ENCODE measurements at places on chromosomes 3 and 15. TPM values are rescaled to one million over a fixed set of nuclear protein-coding genes. Genes with fewer than 3 reads are reported as not detected.

DNA sequence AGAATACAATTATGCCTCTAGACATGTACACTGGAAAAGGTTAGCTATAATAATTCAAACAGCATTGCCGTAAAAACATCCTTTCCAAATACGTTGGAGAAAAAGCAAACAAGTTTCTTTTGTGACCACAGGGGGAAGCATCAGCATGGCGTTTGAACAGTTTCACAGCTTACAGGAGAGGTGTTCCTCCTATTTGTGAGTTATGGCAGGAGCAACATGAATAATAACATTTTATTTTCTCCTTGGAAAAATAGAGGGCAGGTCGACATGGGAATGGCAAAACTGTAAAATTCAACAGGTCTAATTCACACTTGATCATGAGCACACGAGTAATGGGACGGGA, 39.7 kb upstream of the GADL1 start:
- no peak overlapping the region for H3K27ac ChIP-seq
- DNase-seq = peak; percentile 17
- H3K36me3 ChIP-seq = no peaks in the 10 kb centered on the region
- no peaks in the 10 kb centered on the region for H3K4me1 ChIP-seq
- no peak overlapping the region for H3K4me3 ChIP-seq
- no peaks in the 10 kb centered on the region for H3K27me3 ChIP-seq

DNA sequence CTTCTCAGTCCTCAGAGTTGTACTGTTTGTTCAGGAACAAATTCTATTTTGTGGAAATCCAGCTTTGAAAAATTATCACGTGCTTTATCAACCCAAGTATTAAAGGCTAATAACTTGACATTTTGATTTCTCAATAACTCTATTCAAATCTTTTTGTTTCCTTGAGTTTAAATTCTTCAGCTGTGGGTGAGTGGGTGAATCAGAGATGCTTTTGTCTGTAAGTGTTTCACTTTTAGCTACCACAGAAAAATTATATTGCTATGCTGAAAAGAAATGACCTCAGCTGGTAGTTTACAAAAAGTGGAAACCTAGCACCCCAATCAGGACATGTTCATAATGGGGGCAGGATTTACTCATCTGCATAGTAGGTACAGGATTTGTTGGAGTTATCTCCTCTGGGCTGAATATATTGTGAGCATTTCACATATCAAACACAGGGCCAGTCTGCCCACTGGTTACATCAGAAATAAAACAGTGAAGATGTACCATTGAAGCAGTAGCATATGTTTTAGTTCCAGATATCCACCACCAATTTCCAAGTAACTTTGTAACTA, 30.5 kb downstream of the MINDY4B start:
- H3K4me3 ChIP-seq = no peak overlapping the region
- no peaks in the 10 kb centered on the region for H3K36me3 ChIP-seq
- H3K27me3 ChIP-seq = no peaks in the 10 kb centered on the region
- H3K27ac ChIP-seq = no peak overlapping the region
- no peaks in the 10 kb centered on the region for H3K4me1 ChIP-seq
- DNase-seq = no peak

DNA sequence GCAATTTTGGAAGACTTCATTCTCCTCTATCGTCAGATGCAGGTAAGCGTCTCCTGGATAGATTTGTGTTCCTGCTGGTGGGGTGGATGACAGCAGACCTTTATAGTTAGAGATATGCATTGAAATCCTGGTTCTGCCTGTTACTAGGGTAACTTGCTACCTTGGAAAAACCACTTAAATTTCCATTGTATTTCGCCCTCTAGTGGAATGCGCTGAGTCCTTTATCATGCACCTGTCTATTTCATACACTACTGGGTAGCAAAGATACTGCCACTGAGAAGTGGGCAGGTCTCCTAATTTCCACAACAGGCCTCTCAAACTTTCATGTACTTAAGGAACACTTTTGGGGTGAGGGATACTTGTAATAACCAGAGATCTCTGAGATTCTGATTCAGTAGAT, 209.5 kb upstream of the SUCLG2 start:
- DNase-seq = no peak
- H3K27me3 ChIP-seq = no peaks in the 10 kb centered on the region
- H3K27ac ChIP-seq = no peak overlapping the region
- no peaks in the 10 kb centered on the region for H3K4me1 ChIP-seq
- no peak overlapping the region for H3K4me3 ChIP-seq

GRCh38 chr15:35740761-35741160, 194.8 kb upstream of the DPH6 start:
- H3K27ac ChIP-seq = no peak overlapping the region
- no peak for DNase-seq
- no peaks in the 10 kb centered on the region for H3K4me1 ChIP-seq
- no peaks in the 10 kb centered on the region for H3K36me3 ChIP-seq
- no peak overlapping the region for H3K4me3 ChIP-seq
- no peaks in the 10 kb centered on the region for H3K27me3 ChIP-seq

MINDY4B gene
- 0.20 TPM for total RNA-seq

- no peak overlapping the region for H3K27ac ChIP-seq
- no peaks in the 10 kb centered on the region for H3K27me3 ChIP-seq
- DNase-seq = no peak
- no peaks in the 10 kb centered on the region for H3K4me1 ChIP-seq
- no peak overlapping the region for H3K4me3 ChIP-seq
Measured at GRCh38 chr3:81472600-81473362, 288.7 kb downstream of the GBE1 start.

DNA sequence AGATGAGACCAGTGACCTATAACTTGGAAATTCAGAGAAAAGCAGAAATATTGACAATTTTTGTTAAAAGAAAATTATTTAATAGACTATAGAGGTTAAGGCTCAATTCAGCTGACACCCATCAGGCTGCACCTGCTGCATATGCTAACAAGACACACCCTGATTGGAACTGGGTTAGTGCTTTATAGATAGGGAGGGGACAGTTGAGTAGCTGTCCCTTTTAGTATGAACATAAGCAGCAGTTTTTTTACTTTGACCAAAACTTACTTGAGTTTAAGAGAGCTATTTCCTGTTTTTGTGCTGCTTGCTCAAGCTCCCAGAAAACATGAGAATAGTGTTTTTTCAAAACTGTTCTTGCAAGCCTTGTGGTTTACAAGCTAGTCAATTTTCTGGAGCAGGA, 292.6 kb downstream of the LRRC3B start:
- H3K4me3 ChIP-seq = no peak overlapping the region
- no peaks in the 10 kb centered on the region for H3K27me3 ChIP-seq
- H3K27ac ChIP-seq = no peak overlapping the region
- DNase-seq = no peak

CSPG4 gene
- total RNA-seq = 18.1 TPM

GAP43 gene
- total RNA-seq = 190 TPM

DNA sequence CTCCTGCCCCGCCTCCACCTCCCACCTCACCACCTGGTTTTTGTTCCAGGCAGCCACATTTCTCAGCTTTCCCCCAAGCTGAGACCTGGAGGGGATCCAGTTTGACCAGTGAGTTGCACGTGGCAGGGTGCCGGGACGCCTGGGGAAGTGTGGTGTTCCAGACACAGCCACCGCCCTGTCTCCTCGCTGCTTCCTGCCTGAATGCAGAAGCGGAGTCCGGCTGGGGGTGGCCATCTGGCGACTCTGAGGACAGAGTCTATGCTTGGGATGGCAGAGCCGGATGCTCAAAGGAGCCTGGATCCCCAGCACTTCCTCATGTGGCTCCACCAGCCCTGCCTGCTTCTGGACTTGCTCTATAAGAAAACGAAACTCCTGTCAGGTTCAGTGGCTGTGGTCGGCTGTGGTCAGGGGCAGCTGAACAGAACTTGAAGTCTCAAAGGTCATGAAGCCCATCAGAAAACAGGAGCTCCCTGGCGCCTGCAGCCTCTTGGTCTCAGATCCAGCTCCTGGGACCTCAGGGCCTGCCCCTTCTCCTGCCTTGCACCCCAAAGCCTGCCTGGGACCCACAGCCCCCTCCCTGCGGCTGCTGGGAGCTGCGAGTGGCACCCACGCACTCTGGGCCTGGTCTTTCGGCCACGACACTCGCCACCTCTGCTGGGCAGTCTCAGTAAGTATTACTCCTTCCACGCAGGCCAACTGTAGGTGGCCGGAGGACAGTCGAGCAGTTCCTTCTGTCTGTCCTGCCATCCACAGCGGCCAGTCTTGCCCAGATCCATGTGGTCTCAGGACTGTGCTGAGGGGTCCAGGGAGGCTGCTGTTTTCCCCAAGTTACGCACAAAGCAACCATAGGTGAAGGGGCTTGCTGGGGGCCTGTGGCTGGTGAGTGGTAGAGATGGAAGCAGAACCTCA, 112.8 kb upstream of the MEF2A start:
- no peak overlapping the region for H3K4me3 ChIP-seq
- H3K36me3 ChIP-seq = no peaks in the 10 kb centered on the region
- H3K27me3 ChIP-seq = no peaks in the 10 kb centered on the region

GRCh38 chr3:138861798-138862197, 27.1 kb upstream of the PIK3CB start:
- H3K27me3 ChIP-seq = no peaks in the 10 kb centered on the region
- no peak overlapping the region for H3K27ac ChIP-seq
- no peaks in the 10 kb centered on the region for H3K36me3 ChIP-seq
- H3K4me3 ChIP-seq = no peak overlapping the region
- peaks cover 18% of the 10 kb centered on the region for H3K4me1 ChIP-seq

GRCh38 chr3:5756443-5756842, 568.9 kb downstream of the EDEM1 start:
- H3K27ac ChIP-seq = no peak overlapping the region
- no peaks in the 10 kb centered on the region for H3K27me3 ChIP-seq

DNA sequence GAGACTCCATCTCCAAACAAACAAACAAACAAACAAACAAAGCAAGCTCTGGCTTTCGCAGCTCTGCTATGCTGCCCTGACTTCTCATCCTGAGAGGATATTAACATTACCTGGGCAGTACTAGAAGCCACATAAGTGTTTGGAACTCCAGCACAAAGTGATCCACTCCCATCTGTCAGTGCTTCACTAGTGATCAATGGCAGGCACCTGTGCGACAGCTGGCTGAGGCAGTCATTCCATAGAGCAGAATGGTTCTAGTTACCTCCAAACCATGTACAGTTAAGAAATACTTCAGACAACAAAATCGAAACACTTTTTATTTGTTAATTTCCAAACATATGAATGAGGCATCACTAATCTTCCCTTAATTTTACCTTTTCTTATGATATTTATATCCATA, 2.8 kb upstream of the MB21D2 start:
- no peak overlapping the region for H3K4me3 ChIP-seq
- H3K27me3 ChIP-seq = peaks cover 3% of the 10 kb centered on the region
- no peak overlapping the region for H3K27ac ChIP-seq
- no peaks in the 10 kb centered on the region for H3K36me3 ChIP-seq

Data from spinal cord (tissue), 10 donors.